ENCODE measurements at places on chromosomes 2 and 18. TPM values are rescaled to one million over a fixed set of nuclear protein-coding genes. Genes with fewer than 3 reads are reported as not detected.

DNA sequence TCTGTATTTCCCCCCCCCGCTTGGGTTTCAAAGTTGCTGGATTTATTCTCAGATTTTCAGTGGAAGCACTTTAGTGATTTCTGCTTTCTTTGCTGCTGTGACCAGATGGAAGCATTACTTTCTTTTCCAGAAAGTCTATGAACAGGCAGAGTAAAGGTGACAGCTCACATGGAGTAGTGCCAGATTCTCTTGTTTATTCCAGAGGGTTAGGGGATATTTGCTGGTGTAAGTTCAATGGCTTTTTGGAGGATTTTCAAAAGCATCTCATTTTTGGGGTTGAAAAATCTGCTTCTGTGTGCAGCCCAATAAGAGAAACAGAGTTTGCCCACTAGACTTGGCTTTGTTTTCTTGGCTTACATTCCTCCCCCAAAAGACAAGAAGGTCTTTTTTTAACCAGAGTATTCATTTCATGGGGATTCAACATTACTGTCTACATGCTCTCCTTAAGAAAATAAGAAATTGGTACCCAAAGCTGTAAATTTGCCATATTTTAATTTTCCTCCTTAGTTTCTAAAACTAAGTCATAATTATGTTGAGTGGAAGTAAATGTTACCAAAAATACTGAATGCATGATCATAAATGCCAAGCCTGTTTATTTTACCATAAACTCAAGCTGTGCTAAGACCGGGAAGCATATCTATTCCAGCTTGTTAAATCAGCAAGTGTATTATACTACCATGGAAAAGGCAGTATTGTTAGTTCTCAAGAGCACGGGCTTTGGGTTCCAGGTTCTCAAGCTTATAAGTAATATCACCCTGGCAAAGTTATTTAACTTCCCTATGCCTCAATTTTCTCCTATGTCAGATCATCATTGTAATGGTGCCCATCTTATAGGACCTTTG is 557.2 kb downstream of the CPS1 start:
- no peak for DNase-seq

Gene TSPYL6
- total RNA-seq, result 0.08 TPM

DNA sequence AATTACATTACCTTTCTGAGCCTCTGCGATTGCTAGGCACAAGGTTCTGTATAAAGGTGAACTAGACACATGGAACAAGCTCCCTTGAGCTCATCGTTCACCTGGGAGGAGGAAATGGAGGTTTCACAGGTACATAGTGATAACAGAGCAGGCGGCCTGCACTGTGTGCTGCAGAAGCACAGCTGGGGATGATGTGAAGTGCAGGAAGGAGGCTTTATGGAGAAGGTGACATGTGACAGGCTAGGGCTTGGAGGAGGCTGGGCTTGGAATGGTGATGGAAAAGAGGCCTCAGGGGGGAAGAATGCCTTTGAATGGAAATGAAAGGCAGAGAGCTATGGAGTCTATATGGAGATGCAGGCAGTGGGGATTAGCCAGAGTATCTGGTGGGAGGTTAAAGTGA is 22.9 kb downstream of the MARCHF4 start:
- DNase-seq, result no peak

- no peak for DNase-seq
These were observed 38.8 kb downstream of the ANKMY1 start for GRCh38 chr2:240518981-240519380.

Gene CPO
- total RNA-seq, result 0.25 TPM

Gene CDK5R2
- total RNA-seq, result not detected

DNA sequence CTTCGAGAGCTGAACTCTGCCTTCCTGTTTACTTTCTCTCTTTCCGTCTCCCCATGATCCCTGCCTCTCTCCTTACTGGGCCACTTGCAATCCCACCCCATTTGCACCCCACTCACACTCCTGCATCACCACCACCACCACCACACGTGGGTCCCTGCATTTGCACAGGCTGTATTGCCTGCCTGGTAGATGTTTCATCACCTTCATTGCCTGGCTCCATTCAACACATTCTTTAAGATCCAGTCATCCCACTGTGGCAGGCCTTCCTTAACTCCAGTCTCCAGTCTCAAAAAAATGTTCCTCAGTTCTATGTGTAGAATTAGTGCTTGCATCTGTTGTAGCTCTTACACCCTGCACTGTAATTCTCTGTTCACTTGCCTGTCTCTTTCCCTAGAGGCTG is 13.9 kb downstream of the NOSTRIN start:
- DNase-seq, result no peak

Gene HOXD10
- not detected for total RNA-seq

DNA sequence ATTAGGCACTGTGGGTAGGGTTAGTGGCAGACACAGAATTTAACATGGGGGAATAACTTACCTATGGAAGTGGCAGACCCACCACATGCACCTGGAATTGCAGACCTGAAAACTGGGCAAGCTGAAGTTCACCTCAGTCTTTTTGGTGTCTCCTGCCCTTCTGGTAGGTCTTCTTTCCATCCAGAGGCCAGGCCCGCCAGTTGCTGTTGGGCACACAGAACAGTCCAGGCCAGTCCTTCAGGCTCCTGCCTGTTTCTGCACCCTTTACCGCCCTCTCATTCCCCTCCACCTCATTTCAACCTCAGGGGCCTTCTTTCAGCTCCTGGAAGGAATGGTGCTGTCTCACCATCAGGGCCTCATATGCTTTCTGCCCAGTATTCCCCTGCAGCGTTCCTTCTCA is 358.9 kb upstream of the ETAA1 start:
- DNase-seq, result no peak

DNA sequence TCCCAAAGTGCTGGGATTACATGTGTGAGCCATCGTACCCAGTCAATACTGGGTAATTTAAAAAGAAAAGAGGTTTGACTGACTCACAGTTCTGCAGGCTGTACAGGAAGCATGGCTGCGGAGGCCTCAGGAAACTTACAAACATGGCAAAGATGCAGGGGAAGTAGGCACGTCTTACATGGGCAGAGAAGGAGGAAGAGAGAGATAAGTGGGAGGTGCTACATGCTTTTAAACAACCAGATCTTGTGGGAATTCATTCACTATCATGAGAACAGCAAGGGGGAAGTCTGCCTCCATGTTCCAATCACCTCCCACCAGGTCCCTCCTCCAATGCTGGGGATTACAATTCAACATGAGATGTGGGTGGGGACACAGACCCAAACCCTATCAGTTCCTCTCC is 192.5 kb downstream of the ATAD2B start:
- DNase-seq, result no peak

DNA sequence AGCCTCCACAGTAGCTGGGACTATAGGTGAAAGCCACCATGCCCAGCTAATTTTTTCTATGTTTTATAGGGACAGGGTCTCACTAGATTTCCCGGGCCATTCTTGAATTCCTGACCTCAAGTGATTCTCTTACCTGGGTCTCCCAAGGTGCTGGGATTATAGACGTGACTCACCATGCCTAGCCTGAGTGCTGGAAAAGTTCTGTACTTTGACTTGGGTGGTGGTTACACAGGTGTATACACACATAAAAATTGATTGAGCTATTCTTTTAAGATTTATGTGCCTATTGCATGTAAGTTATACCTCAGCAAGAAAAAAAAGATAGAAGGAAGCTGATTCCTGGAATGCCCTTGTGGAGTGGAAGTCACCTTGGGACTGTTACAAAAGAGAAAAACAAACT is 34.8 kb upstream of the KCNF1 start:
- no peak for DNase-seq

GRCh38 chr2:8352296-8352695 is 329.6 kb upstream of the ID2 start:
- no peak for DNase-seq

- no peak for DNase-seq
These were observed 41.6 kb upstream of the SH3BP4 start for GRCh38 chr2:234910186-234910679.

Gene CRYGD
- total RNA-seq, result not detected

DNA sequence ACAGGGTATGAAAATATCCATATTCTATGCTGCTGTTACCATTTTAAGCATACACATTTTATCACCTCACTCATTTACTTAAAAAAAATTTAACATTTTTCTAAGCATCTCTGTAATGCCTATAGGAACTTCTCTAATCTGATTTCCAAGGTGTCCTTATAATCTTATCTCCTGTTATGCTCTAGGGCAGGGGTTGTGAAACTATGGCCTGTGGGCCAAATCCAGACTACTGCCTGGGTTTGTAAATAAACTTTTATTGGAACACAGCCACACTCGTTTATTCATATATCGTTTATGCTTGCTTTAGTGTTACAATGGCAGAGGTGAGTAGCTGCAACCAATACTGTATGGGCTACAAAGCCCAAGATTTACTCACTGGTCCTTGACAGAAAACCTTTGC is 151.6 kb downstream of the RAPGEF4 start:
- no peak for DNase-seq

DNA sequence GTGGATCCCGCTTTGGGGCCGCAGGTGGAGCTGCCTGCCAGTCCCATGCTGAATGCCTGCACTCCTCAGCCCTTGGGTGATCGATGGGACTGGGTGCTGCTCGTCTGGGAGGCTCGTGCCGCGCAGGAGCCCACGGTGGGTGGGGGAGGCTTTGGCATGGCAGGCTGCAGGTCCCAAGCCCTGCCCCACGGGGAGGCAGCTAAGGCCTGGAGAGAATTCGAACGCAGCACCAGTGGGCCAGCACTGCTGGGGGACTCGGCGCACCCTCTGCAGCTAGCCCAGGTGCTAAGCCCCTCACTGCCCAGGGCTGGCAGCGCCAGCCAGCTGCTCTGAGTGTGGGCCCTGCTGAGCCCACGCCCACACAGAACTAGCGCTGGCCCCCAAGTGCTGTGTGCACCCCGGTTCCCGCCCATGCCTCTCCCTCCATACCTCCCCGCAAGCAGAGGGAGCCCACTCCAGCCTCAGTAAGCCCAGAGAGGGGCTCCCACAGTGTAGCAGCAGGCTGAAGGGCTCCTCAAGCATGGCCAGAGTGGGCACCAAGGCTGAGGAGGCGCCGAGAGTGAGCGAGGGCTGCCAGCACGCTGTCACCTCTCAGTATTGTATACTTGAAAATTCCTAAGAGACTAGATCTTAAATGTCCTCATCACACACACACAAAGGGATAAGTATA is 1654.2 kb upstream of the SLC39A10 start:
- DNase-seq, result no peak

Gene KHK
- 2.9 TPM for total RNA-seq

- peak; percentile 28 for DNase-seq
These were observed 79.7 kb upstream of the IGFBP5 start for GRCh38 chr2:216775043-216775453.

Gene MOCOS
- total RNA-seq, result 0.33 TPM

- no peak for DNase-seq
These were observed 354.9 kb upstream of the CDH20 start for GRCh38 chr18:60978338-60978737.

DNA sequence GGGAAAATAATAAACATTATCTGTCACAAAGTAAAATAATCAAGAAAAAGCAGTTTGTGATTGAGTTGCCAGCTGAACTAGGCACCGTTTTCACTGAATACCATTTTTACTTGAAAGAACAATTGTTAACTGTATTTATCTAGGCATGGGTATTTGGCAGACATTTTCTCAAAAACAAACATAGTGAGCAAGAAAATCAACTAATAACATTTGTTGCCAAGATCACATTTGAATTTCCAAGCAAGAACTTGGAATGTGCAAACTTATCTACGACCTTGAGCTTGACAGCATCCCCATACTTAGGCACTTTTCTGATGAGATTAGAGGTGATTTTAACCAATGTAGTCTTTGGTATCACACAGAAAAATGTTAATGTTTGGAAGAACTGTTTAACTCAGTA is 16.7 kb downstream of the SS18 start:
- DNase-seq, result no peak

Data from left ventricle myocardium inferior (tissue), 1 donor.